ENCODE measurements at places on chromosomes 16 and 17. TPM values are rescaled to one million over a fixed set of nuclear protein-coding genes. Genes with fewer than 3 reads are reported as not detected.

C16orf96 gene
- not detected for total RNA-seq

PDILT gene
- total RNA-seq = not detected

RPH3AL gene
- 15.7 TPM for total RNA-seq

ARSG gene
- total RNA-seq = 9.5 TPM

KRT27 gene
- total RNA-seq = not detected

LRRC75A gene
- 1.6 TPM for total RNA-seq

ACSM5 gene
- total RNA-seq = 61.0 TPM

CNTD1 gene
- total RNA-seq = not detected

CIITA gene
- total RNA-seq = 11.1 TPM

KRTAP4-6 gene
- not detected for total RNA-seq

ENPP7 gene
- total RNA-seq = not detected

CCDC40 gene
- 11.8 TPM for total RNA-seq

IL21R gene
- total RNA-seq = 0.33 TPM

TNFRSF12A gene
- 6.9 TPM for total RNA-seq

TMEM92 gene
- total RNA-seq = not detected

TBC1D3G gene
- not detected for total RNA-seq

EPOP gene
- total RNA-seq = 2.0 TPM

PRSS33 gene
- total RNA-seq = not detected

SLFN13 gene
- 3.7 TPM for total RNA-seq

SLC25A19 gene
- 12.3 TPM for total RNA-seq

NPIPA8 gene
- 11.0 TPM for total RNA-seq

CHRNE gene
- total RNA-seq = 0.73 TPM

MEOX1 gene
- total RNA-seq = 10.5 TPM

HBZ gene
- not detected for total RNA-seq

Data from breast epithelium (tissue), 4 donors.